RWPE1 (cell line): ENCODE measurements at places on chromosomes 7 and 10.

- DNase-seq = no peak
Measured at GRCh38 chr7:93146036-93146435, 2.1 kb downstream of the SAMD9L start.

GRCh38 chr10:102404361-102405107 is 9.0 kb downstream of the NFKB2 start:
- DNase-seq = no peak

DNA sequence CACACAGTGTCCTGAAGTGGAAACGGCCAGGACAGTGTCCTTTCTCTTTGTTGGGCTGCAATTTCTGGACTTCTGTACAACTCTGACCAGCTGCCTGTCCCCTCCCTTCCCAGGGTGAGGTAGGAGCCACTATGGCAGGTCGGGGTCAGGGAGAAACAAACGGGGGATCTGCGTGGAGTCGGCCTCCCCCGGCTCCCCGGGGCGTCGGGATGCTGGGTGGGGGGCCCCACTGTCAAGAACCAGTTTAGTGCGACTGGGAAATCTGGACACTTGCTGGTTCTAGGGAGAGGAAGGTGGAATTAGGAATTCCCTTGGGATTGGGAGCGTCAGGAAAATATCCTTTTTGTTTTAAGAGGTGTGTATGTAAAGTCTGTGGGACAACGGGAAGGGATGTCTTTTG is 567 bp downstream of the SYCE1 start:
- DNase-seq = no peak

DNA sequence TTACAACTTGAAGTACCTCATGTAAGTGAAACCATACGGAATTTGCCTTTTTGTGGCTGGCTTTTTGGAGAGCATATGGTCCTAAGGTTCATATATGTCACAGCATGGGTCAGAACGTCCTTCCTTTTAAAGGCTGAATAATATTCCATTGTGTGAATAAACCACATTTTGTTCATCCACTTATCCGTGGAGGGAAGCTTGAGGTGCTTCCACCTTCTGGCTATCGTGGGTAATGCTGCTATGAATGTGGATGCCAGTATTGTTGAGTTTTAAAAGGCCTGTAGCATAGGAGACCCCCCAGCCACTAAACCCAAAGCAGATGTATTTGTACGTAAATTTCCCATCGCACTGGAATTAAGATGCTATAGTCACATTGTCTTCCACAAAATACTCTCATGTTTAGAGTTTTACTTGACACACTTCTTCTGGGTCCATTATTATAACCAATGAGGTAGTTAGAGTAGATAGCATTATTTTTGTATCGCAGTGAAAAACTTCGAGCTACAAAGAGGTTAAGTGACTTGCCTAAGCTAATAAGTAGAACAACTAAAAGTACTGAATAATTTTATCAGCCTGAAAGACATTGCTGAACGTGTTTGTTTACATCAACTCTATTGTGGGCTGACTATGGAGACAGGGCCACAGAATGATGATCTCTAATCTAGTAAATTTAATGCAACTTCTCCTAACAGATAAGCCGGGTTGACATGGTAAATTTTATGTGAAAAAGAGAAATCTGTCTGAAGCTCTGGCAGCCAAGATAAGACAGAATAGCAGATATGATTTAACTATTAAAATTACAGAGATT is 183.0 kb upstream of the CTBP2 start:
- peak; percentile 42 for DNase-seq

- DNase-seq = peak; percentile 45
Measured at GRCh38 chr10:44857363-44858016, 53.6 kb upstream of the TMEM72 start.

DNA sequence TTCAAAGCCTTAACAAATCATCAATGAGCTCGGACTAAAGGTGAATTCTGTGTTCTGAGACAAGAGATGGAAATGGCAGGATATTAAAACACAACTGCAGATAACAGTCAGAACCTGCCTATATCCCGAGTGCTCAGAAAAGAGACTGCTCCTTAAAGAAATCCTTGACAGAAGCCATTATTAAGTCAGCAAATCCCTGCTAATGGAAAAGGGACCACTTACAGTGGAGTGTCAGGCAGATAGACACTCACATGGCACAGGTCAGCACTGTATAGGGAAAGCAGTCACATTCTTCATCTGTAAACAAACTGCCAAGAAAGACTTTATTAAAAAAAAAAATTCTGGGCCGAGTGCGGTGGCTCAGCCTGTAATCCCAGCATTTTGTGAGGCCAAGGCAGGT is 147.5 kb upstream of the LRRTM3 start:
- DNase-seq = no peak

DNA sequence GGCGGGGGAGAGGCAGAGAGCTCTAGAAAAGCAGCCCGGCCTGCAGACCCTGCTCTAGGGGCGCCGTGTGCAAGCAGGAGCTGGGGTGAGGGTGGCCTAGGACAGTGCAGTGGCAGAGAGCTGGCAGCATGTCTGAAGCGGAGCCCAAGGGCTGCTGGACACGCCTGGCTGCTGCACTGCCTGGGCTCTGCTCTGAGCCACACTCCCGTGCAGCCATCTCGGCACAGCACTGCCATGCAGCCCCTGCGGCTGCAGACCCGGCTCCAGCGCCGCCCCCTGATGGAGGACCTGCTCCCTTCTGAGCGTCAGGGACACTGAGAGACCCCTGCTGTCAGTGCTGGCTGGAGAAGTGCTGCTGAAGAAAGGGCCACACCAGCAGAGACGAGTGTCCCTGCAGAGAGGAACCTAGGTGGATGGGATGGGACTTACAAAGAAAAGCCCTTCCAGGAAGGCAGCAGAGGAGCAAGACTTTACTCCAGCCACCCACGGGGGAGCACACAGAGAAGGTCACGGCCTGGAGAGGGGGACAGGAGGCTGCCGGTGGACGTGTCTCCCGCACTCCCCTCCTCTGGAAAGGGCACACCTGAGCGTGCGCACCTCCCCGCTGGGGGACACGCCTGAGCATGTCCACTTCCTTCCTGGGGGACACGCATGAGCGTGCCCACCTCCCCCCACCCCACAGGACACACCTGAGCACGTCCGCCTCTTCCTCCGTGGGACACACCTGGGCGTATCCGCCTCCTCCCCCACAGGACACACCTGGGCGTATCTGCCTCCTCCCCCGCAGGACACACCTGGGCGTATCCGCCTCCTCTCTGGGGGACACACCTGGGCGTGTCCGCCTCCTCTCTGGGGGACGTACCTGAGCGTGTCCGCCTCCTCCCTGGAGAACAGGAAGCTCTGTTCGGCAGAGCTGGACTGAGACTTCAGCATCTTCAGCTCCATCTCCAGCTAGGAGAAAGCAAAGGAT is 252.9 kb downstream of the MAD1L1 start:
- peak; percentile 45 for DNase-seq

- peak; percentile 82 for DNase-seq
Measured at GRCh38 chr7:44797329-44798258, 1.1 kb downstream of the PPIA start.
